ENCODE measurements at places on chromosomes 7 and 10. TPM values are rescaled to one million over a fixed set of nuclear protein-coding genes. Genes with fewer than 3 reads are reported as not detected.

C10orf143 gene
- 1.9 TPM for polyA plus RNA-seq

FAM20C gene
- 31.8 TPM for polyA plus RNA-seq

GNGT1 gene
- not detected for polyA plus RNA-seq

FGL2 gene
- polyA plus RNA-seq: 4.9 TPM

SERPINE1 gene
- polyA plus RNA-seq: 1,153 TPM

CCDC6 gene
- 45.1 TPM for polyA plus RNA-seq

- H3K27me3 ChIP-seq: no peaks in the 10 kb centered on the region
- H3K4me3 ChIP-seq: peak overlapping the region; percentile 99
Measured at GRCh38 chr7:133081119-133081598, 731 bp downstream of the CHCHD3 start.

DNA sequence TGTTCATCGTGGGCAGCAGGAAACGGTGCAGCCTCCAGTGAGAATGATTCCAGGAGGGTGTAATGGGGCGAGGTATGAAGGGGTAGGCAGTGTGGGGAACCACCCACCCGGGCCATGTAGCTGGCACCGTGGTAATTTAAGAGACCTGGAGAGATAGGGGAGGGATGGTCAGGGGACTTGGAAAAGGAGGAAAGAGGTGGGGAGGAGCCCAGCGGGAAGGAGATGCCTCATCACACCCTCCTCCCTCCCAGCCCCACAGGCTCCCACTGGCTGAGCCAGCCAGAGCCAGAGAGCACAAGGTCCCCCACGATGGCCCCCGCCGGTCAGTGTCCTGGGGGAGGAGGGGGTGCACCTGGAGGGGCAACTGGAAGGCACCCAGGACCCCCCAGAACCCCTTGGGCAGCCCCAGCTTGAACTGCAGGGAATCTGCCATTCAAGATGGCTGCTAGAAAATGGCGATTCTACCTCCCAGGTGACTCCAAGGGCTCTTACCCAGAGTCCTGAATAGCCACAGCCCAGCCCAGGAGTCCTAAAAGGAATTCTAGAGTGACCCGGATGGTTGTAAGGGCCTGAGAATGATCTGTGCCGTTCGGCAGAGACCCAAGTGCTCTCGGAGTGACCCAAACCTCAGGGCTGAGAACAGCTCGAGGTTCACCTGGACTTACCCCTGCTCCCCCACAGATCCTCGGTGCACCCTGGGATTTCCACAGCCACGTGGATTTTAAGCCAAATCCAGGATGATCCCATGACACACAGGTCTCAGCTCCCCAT lies 28.8 kb downstream of the CALML3 start:
- H3K4me3 ChIP-seq: no peak overlapping the region
- H3K36me3 ChIP-seq: no peaks in the 10 kb centered on the region
- H3K27ac ChIP-seq: no peak overlapping the region
- H3K4me1 ChIP-seq: peaks cover 12% of the 10 kb centered on the region
- H3K27me3 ChIP-seq: no peaks in the 10 kb centered on the region

DNA sequence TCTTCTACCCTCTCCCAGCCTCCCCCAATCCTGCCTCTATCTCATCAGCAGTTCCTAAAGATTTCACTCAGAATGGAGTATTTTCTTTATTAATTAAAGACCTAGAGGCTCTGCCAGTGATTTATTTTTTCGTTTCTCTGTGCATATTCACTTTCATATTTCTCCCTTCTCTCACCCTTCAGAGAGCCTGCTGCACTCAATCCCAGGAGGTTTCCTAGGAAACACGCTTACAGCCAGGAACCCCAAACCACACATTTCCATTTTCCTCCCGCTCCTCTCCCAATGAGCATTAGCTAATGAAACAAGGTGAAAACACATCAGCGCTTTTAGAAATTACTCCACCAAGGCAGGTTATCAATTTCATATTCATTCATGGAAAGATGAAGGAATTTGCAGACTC lies 180.2 kb downstream of the FRMD4A start:
- H3K27me3 ChIP-seq: no peaks in the 10 kb centered on the region
- no peak for DNase-seq
- peaks cover 3% of the 10 kb centered on the region for H3K4me1 ChIP-seq
- no peaks in the 10 kb centered on the region for H3K36me3 ChIP-seq

DNA sequence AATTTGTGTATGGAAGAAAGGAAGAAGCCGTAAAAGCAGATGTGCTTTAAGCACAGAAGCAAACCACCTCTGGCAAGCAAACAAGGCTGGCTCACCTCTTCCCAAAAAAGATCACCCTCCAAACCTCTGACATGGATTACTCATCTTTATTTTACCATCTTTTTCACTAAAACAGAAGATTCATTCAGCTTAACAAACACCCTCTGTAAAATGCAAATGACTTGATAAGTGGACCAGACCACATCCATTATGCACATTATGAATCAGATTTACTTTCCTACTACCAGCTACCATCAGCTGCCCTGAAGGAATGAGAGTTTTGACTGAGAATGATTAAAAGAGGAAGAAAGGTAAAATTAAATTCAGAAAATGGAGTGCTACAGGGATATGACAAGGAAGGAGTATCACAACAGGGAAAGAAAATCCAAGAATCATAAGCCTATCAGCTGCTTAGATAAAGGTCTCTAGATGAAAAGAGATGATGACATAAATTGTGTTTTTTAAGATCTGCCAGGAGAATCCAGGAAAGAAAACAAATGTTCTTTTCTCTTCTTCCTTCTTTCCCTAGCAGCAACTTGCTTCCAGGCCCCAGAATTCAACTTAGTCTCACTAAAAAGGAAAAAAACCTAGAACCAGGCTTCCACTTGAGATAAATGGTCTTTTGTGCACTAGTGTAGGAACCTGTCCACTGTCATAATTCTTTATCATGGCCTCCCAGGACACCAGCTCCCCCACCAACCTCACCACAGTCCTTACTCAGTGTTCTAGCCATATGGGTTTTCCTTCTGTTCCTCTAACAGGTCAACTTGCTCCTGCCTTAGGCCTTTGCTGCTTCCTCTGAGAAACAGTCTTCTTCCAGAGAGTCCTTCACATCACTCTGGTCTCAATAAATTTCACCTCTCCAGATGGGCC lies 47.4 kb downstream of the JAZF1 start:
- H3K27me3 ChIP-seq: no peaks in the 10 kb centered on the region
- no peak overlapping the region for H3K4me3 ChIP-seq
- no peaks in the 10 kb centered on the region for H3K4me1 ChIP-seq
- H3K27ac ChIP-seq: no peak overlapping the region
- H3K36me3 ChIP-seq: no peaks in the 10 kb centered on the region

DNA sequence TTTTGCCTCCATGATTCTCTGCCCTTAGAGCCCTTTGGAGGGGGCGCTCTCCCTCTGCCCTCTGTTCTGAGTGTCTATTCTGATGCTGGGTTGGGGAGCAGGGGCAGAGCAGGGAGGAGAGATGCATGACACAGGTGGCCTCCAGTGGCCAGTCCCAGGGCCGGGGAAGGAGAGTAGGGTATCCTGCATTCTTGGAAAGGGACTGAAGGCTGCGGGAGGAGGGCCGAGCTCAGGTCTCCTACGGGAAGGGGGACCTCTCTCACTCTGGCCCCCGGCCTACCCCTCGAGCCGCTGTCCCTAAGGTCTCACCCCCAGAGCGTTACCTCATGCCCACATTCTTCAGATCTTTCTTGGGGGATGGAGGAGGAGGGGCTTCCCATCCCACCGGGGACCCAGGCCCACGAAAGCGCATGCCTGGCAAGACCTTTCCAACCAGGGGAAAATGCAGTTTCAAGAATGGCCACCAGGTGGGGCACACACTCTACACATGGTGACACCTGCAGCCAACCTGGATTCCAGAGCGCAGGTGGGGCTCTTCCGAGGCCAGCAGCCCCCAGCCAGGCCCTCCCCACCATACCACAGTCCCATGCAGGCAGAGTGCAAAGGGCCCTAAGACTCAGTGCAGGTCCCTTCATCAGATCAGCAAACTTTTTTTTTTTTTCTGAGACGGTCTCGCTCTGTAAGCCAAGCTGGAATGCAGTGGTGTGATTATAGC lies 86.4 kb downstream of the MYL10 start:
- peaks cover 2% of the 10 kb centered on the region for H3K27me3 ChIP-seq
- no peak overlapping the region for H3K4me3 ChIP-seq
- DNase-seq: peak; percentile 40
- no peak overlapping the region for H3K27ac ChIP-seq
- H3K4me1 ChIP-seq: no peaks in the 10 kb centered on the region
- H3K36me3 ChIP-seq: no peaks in the 10 kb centered on the region

DNA sequence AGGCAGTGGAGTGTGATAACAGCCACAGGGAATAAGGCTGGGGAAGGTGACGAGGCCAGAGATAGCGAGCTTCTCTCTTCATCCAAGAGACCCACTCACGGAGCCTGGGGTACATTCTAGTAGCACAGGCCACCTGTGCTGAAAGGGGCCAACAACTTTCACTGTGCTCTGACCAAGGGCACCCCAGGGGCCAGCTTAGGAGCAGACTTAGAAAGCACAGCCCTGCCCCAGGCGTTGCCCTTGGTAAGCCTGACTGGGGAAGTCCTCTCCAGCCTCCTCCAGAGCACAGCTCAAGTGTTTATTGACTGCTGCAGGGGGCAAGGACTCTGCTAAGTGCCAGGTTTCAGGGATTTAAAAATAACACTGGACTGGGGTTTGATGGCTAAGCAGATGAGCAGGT lies 44.7 kb downstream of the EBF3 start:
- no peak overlapping the region for H3K4me3 ChIP-seq
- no peak overlapping the region for H3K27ac ChIP-seq
- no peaks in the 10 kb centered on the region for H3K27me3 ChIP-seq

- DNase-seq: no peak
- H3K27me3 ChIP-seq: no peaks in the 10 kb centered on the region
- H3K4me3 ChIP-seq: no peak overlapping the region
- no peak overlapping the region for H3K27ac ChIP-seq
- no peaks in the 10 kb centered on the region for H3K4me1 ChIP-seq
Measured at GRCh38 chr7:152667958-152668357, 8.0 kb downstream of the XRCC2 start.

GRCh38 chr7:90705391-90706071 lies 109.4 kb downstream of the CDK14 start:
- H3K36me3 ChIP-seq: no peaks in the 10 kb centered on the region
- no peak for DNase-seq
- no peak overlapping the region for H3K4me3 ChIP-seq
- H3K27me3 ChIP-seq: no peaks in the 10 kb centered on the region
- H3K4me1 ChIP-seq: peaks cover 9% of the 10 kb centered on the region

- H3K4me3 ChIP-seq: no peak overlapping the region
- no peaks in the 10 kb centered on the region for H3K4me1 ChIP-seq
- H3K27ac ChIP-seq: no peak overlapping the region
- no peaks in the 10 kb centered on the region for H3K36me3 ChIP-seq
- no peaks in the 10 kb centered on the region for H3K27me3 ChIP-seq
Measured at GRCh38 chr10:21758239-21758638, 224.2 kb downstream of the MLLT10 start.

GRCh38 chr7:147638566-147638965 lies 952.0 kb upstream of the C7orf33 start:
- H3K4me3 ChIP-seq: no peak overlapping the region
- H3K36me3 ChIP-seq: no peaks in the 10 kb centered on the region
- H3K4me1 ChIP-seq: no peaks in the 10 kb centered on the region
- H3K27ac ChIP-seq: no peak overlapping the region
- no peaks in the 10 kb centered on the region for H3K27me3 ChIP-seq

- no peaks in the 10 kb centered on the region for H3K27me3 ChIP-seq
- H3K4me1 ChIP-seq: no peaks in the 10 kb centered on the region
- no peak for DNase-seq
- H3K27ac ChIP-seq: no peak overlapping the region
- H3K4me3 ChIP-seq: no peak overlapping the region
Measured at GRCh38 chr10:57015595-57016318, 654.7 kb upstream of the ZWINT start.

DNA sequence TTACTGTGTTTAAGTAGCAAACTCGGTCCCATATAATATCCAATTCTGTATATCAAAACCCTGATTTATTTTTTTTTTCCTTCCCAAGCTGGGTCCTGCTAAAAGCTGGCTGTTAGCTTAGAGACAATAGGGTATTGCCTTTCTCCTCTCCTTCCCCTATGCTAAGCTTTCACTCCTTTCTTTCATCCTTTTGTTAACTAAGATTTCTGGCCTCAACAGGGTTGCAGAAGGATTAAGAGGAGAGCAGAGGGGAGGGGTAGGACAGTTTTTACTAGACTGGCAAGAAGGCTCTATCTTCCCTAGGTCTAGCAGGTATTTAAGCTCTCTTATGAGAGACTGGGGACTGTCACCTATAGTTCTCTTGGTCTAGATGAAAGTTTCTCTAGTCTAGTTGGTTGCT lies 229.2 kb downstream of the KCND2 start:
- H3K27me3 ChIP-seq: no peaks in the 10 kb centered on the region
- DNase-seq: no peak
- H3K27ac ChIP-seq: no peak overlapping the region
- H3K4me1 ChIP-seq: no peaks in the 10 kb centered on the region

GRCh38 chr10:8334631-8335030 lies 280.1 kb downstream of the GATA3 start:
- no peaks in the 10 kb centered on the region for H3K4me1 ChIP-seq
- H3K36me3 ChIP-seq: no peaks in the 10 kb centered on the region

DNA sequence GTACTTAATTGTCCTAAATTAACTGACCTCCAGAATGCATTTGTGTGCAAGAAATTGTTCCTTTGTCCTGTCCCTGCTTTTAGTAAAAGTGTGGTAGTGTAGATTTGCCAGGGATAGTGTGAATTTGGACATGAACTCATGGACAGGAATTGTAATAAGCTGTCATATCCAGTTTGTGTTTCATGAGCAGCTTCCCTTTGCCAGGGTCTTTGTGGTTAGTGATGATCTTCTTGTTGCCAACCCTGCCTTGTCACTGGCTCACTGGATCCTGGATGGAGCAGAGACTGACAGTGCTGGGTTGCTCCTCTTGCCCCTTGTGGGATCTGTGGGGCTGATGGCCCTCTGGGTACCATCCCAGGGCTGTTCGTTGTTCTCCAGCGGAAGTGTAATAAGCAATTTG lies 110.1 kb downstream of the CCNY start:
- H3K4me1 ChIP-seq: peaks cover 14% of the 10 kb centered on the region
- H3K27me3 ChIP-seq: no peaks in the 10 kb centered on the region
- H3K4me3 ChIP-seq: no peak overlapping the region
- no peak overlapping the region for H3K27ac ChIP-seq
- DNase-seq: no peak
- no peaks in the 10 kb centered on the region for H3K36me3 ChIP-seq

DNA sequence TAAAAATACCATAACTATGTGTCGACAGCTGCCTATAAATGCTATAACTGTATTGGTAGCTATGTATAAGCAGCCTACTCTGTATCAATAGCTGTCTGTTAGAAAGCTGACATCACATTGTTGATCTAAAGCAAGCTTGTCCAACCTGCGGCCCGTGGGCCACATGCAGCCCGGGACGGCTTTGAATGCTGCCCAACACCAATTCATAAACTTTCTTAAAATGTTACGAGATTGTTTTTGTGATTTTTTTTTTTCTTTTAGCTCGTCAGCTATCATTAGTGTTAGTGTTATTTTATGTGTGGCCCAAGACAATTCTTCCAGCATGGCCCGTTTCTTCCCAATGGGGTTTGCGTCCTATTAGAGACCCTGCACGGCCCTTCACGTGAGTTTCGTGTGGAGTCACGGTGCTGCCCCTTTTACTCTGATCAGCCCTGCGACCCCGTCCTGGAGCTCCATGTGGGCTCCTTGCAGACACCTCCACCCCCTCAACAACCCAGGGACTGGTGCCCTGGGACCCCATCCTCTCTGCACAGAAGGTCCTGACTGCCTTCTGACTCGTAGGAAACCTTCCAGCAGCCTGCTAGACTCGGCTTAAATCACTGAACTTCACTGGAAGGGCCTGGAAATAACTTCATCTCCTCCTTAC lies 4.5 kb upstream of the PRKAR1B start:
- no peak overlapping the region for H3K4me3 ChIP-seq
- H3K27ac ChIP-seq: peak overlapping the region; percentile 23
- H3K27me3 ChIP-seq: no peaks in the 10 kb centered on the region
- peaks cover 4% of the 10 kb centered on the region for H3K36me3 ChIP-seq
- H3K4me1 ChIP-seq: peaks cover 7% of the 10 kb centered on the region
